ENCODE measurements at places on chromosomes 3 and 15.

DNA sequence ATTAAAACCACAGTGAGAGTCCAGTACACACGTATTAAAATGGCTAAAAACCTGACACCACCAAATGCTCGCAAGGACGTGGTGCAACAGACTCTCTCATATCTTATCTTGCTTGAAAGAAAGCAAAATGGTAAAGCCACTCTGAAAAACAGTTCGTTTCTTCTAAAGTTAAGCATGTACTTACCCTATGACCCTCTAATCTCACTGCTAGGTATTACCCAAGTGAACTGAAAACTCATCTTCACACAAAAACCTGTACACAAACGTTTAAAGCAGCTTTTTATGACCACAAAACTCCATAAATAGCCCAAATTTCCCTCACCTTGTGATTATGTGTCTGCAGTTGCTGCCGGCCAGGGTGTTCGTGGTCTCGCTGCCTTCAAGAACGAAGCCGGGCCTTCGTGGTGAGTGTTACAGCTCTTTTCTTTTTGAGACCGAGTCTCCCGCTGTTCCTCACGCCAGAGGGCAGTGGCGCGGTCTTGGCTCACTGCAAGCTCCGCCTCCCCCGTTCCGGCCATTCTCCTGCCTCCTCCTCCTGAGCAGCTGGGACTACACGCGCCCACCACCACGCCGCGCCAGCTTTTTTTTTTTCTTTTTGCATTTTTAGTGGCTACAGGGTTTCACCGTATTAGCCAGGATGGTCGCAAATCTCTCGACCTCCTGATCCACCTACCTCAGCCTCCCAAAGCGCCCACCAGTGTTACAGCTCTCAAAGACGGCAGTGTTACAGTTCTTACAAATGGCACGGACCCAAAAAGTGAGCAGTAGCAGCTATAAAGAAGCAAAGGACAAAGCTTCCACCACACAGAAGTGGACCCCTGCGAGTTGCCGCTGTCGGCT is 165.4 kb downstream of the TJP1 start:
- H3K27ac ChIP-seq, result peak overlapping the region; percentile 37
- peak; percentile 77 for DNase-seq
- H3K4me1 ChIP-seq, result peaks cover 5% of the 10 kb centered on the region
- peak overlapping the region; percentile 77 for H3K4me3 ChIP-seq
- H3K36me3 ChIP-seq, result no peaks in the 10 kb centered on the region
- no peaks in the 10 kb centered on the region for H3K27me3 ChIP-seq

GRCh38 chr3:184471439-184471838 is 90.1 kb upstream of the EPHB3 start:
- H3K4me3 ChIP-seq, result no peak overlapping the region
- no peaks in the 10 kb centered on the region for H3K4me1 ChIP-seq
- no peak overlapping the region for H3K27ac ChIP-seq
- peaks cover 7% of the 10 kb centered on the region for H3K27me3 ChIP-seq
- no peaks in the 10 kb centered on the region for H3K36me3 ChIP-seq

DNA sequence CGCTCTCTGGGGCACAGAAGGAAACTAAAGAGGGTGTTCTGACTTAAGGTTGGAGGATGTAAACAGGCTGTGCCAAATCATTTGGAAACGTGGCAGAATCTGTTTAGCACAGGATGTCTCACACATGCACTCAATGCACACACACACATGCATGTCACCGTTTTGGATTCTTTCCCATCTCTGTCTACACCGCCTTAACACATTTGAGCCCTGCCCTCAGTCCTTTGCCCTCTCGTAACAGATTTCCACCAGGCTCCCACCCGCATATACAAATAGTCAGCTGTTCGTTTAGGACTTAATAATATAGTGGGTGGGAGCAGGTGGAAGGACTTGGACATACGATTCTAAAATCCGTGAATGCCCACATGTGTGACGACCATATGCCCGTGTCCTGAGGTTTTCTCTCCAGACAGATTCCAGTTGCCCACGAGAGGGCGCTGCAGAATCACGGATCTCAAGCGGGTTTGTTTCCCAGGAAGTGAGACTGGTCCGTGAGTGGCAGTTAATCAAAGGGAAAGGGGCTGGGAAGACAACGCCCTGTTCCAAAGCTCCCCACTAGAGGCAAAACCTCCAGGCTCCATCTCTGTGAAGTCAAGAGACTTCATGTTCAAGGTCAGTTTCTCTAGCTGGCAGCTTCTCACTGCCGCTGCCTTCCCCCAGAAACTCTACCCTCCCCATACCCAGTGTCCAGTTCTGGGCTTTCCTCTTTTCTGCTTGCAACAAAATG is 44.5 kb downstream of the NOX5 start:
- no peaks in the 10 kb centered on the region for H3K36me3 ChIP-seq
- no peak overlapping the region for H3K4me3 ChIP-seq
- peaks cover 13% of the 10 kb centered on the region for H3K4me1 ChIP-seq

GRCh38 chr3:50356553-50356952 is 2.8 kb downstream of the TMEM115 start:
- peaks cover 33% of the 10 kb centered on the region for H3K4me1 ChIP-seq
- no peaks in the 10 kb centered on the region for H3K27me3 ChIP-seq
- H3K4me3 ChIP-seq, result peak overlapping the region; percentile 97
- H3K36me3 ChIP-seq, result no peaks in the 10 kb centered on the region
- no peak for DNase-seq

DNA sequence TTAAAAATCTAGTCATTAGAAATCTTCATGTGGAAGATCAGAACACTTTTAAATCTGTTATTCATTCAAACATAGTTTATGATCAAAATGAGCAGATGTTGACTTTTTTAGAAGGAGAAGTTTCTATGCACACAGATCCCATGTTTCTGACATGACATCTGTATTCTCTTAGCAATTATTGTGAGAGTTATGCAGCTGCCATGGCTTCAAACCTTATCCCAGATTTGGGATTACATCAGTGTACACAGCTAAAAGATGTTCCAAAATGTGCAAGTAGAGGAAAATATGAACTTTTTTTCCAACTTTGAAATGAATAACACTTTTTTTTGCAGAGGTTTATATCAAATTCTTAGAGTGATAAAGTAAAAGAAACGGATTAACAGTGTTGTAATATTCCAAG is 1166.9 kb downstream of the ZPLD1 start:
- no peak overlapping the region for H3K27ac ChIP-seq
- no peaks in the 10 kb centered on the region for H3K27me3 ChIP-seq
- no peaks in the 10 kb centered on the region for H3K4me1 ChIP-seq
- DNase-seq, result no peak
- no peaks in the 10 kb centered on the region for H3K36me3 ChIP-seq
- no peak overlapping the region for H3K4me3 ChIP-seq

- no peaks in the 10 kb centered on the region for H3K36me3 ChIP-seq
- peaks cover 28% of the 10 kb centered on the region for H3K4me1 ChIP-seq
- DNase-seq, result no peak
- no peaks in the 10 kb centered on the region for H3K27me3 ChIP-seq
- no peak overlapping the region for H3K4me3 ChIP-seq
- peak overlapping the region; percentile 83 for H3K27ac ChIP-seq
Measured at GRCh38 chr15:68729789-68730411, 90.8 kb downstream of the ANP32A start.

DNA sequence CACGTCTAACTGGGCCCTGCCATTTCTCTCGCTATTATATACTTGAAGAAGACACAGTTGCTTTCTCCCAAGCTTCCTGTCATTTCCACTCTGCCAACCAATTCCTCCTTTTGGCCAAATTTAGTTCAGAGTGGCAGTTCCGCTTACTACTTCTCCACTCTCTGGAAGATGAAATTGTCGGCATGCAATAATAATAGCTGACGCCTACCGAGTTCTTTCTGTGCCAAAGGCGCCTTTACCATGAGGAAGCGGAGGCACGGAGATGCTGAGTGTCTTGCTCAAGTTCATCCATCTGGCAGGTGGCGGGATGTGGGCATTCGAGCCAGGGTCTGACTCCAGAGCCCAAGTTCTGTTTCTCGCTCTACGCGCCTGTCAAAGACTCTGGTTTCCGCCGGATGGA is 14.6 kb upstream of the NRROS start:
- H3K4me1 ChIP-seq, result no peaks in the 10 kb centered on the region
- no peak overlapping the region for H3K27ac ChIP-seq
- peaks cover 3% of the 10 kb centered on the region for H3K27me3 ChIP-seq

DNA sequence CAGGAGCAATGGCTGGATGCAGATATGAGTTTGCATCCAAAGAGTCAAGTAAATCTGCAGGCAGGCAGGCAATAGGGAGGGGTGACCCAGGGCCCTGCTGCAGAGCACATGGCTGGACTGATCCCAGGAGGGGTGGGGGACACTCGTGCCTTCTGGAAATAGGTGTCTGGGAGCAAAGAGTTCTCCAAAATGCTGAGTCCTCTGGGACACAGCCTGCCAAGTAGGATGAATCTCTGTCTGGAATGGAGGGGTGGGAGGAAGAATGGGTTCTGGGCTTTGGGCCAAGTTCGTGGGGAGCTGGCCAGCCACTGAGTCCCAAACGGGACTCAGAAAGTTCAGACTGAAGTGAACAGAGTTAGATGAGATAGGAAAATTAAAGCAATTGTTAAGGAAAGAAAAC is 214.5 kb downstream of the MTHFS start:
- H3K4me3 ChIP-seq, result no peak overlapping the region
- no peaks in the 10 kb centered on the region for H3K36me3 ChIP-seq
- peak; percentile 42 for DNase-seq
- H3K27ac ChIP-seq, result no peak overlapping the region
- H3K27me3 ChIP-seq, result peaks cover 8% of the 10 kb centered on the region

DNA sequence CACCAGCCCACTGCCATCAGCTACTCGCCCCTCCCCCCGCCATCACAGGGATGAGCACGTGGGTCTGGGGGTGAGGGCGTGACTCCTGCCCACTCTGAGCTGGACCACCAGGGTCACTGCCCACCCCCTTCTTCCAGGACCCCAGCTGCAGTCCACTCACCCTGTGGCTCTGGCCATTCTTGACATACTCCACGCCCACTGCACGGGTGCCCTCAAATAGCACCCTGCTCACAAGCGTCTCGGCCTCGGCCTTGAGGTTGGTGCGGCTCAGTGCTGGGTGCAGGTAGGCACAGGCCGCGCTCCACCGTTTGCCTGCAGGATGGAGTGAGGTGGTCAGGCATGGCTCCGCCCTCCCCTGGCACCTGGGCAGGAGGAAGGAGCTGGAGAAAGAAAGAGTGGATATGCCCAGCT is 23.9 kb downstream of the CHDH start:
- H3K4me1 ChIP-seq, result peaks cover 7% of the 10 kb centered on the region
- H3K4me3 ChIP-seq, result no peak overlapping the region
- H3K27me3 ChIP-seq, result no peaks in the 10 kb centered on the region
- H3K36me3 ChIP-seq, result no peaks in the 10 kb centered on the region

DNA sequence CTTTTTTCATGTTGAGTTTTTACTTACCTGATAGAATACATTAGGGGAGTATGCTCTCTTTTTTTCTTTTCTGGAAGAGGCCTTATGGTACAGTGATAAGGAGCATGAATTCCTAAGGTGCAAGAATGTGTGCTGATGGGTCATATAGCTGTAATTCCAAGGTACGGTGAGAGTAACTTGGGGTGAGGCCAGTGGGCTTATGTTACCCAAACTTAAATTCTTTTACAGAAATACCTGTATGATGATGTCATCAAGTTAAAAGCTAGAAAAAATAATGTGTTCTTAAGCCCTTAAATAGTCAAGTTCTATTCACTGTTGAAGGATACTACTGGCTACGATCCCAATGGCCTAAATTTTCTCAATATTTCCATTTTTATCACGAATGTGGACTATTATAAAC is 111.2 kb downstream of the GMPS start:
- H3K36me3 ChIP-seq, result no peaks in the 10 kb centered on the region
- H3K27me3 ChIP-seq, result no peaks in the 10 kb centered on the region
- H3K4me1 ChIP-seq, result peaks cover 12% of the 10 kb centered on the region
- H3K27ac ChIP-seq, result peak overlapping the region; percentile 67
- H3K4me3 ChIP-seq, result no peak overlapping the region

DNA sequence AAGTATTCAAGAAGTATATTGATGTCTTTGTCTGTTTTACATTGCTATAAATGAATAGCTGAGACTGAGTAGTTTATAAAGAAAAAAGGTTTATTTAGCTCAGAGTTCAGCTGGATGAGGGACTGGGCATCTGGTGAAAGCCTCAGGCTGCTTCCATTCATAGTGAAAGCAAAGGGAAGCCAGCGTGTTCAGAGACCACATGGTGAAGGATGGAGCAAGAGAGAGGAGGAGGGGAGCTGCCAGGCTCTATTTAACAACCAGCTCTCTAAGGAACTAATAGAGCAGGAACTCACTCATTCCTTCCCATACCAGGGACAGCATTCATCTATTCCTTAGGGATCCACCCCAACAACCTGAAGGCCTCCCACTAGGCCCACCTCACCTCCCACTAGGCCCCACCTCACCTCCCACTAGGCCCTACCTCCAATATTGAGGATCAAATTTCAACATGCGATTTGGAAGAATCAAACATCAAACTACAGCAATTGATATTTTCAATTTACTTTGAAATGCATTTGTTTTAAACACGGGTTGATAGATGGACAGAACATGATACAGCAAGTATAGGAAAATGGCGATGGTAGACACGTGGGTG is 167.5 kb upstream of the HES1 start:
- H3K36me3 ChIP-seq, result no peaks in the 10 kb centered on the region
- H3K27me3 ChIP-seq, result no peaks in the 10 kb centered on the region
- no peak overlapping the region for H3K27ac ChIP-seq
- no peak overlapping the region for H3K4me3 ChIP-seq
- no peak for DNase-seq

All from mesothelial cell of epicardium (in vitro differentiated cells).